NCI-H2029 (cell line): ENCODE measurements at places on chromosomes 3 and 15.
A peak's percentile ranks its signal among the peaks of the same experiment; 100 is the strongest.

GRCh38 chr15:78429477-78429876, 8.5 kb upstream of the IREB2 start:
- DNase-seq, result peak; percentile 78

DNA sequence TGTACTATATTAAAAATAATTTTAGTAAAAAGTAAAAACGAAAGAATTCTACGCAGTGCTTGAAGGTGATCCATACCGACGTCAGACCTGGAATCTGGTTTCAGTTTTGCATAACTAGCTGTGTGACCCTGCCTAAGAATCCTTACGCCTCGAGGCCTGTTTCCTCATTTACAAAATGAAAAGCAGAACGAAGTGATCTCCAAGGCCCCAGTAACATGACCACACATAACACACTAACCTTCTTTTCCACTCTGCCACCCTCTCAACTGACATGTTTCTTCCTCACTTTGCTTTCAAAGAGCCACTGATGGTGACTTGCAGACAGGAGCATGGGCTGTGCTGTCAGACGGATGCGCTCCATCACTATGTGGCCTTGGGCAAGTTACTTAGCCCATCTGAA, 4.8 kb downstream of the MESD start:
- DNase-seq, result no peak

DNA sequence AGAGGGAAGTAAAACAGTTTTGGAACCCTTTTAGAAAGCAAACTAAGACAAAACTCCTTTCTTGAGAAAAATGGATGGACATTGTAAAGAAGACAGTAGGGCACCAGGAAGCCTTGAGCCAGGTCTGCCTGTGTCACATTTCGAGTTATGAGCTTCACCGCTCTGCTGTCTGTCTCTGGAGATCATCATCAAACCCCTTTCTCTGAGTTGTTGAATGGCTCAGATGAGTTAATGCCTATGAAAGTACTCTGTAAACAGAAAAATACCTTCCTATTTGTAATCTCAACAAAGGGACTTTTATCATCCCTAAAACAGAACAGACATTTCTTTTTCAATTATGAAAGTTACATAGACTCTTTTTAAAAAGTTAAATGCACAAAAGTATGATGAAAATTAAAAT, 145.8 kb downstream of the LPP start:
- no peak for DNase-seq

- no peak for DNase-seq
Measured at GRCh38 chr3:42314411-42314810, 48.4 kb upstream of the CCK start.

- peak; percentile 87 for DNase-seq
Measured at GRCh38 chr3:45426161-45426560, 37.8 kb downstream of the LARS2 start.

DNA sequence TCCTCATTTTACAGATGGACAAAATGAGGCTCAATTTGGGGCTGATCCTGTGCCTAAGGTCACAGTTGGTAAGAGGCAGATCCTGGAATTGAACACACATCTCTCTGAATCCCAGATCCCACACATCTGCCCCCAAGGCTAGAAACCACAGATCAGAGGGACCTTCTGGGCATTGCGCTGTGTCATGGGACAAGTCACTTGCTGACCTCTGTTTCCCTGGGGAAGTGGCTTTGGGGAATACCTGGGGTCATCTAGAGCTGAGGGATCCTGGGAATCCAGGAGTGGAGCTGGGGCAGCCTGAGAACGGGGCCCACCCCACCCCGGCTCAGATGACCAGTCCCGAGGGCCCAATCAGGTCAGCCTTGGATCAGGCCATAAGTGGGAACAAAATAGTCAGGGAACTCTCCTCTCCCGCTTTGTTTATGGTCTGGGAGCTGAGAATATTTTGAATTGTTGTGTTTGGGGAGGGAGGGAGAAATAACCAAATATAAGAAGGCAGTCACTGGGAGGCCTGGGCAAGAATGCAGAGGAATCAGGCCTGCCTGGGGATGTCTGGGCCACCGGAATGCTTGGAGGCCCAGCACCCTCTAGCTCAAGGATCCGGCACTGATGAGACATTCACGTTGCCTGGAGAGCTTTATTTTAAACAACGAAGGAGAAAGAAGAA, 8.8 kb upstream of the SLC6A6 start:
- no peak for DNase-seq

GRCh38 chr3:142366434-142366833, 81.4 kb downstream of the XRN1 start:
- no peak for DNase-seq

- no peak for DNase-seq
Measured at GRCh38 chr3:160566499-160566898, 1.1 kb upstream of the KPNA4 start.

DNA sequence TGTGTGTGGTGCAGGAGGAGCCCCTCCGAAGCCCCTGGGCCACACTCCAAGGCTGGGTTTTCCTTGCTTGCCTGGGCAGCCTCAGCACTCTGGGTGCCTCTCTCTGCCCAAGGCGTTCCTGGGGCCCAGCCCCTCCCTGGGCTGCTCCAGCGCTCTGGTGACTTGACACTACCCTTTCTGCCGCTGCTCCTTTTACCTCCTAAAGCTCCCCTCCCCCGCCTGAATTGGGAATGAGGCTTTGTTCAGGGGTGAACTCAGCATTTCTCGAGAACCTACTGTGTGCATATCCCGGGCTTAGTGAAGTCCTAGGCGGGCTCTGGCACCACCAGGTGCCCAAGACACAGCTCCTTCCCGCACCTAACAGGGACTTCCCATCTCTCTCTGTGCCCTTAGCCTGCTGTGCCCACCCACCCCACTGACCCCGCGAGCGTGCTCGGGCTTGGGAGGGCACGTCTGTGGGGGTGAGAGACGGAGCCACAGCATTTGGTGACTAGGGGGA, 1.2 kb upstream of the BAHD1 start:
- DNase-seq, result no peak

GRCh38 chr3:33808559-33808958, 10.1 kb downstream of the PDCD6IP start:
- DNase-seq, result no peak

DNA sequence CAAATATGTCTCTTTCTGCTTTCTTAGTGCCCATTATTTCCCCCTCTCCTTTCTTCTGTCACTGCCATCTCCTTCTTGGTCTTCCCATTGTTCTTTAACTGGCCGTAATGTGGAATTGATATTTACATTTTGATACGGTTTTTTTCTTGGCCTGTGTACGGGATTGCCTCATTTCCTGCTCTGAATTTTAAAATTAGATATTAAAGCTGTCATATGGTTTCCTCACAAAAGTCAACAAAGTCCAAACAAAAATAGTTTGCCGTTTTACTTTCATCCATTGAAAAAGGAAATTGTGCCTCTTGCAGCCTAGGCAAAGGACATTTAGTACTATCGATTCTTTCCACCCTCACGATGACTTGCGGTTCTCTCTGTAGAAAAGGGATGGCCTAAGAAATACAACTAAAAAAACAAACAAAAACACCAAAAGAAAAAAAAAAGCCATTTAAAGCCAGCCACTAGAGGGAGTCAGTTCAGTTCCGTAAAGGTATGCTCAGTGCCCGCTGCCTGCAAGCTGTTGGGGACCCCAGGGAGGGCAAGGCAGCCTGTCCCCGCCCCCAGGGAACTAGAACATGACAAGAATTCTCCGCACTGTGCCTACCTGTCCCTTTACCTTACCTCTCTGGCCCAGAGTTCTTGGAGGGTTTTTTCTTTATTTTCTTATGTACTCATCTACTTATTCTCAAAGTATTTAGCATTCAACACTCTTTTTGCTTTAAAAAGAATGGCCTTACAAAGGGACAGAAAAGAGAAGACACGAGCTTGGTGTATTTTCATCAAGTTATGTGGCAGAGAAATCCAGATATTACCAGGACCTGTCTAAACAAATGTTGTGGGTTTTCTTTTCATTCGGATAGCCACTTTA, 30.0 kb upstream of the NR2E3 start:
- no peak for DNase-seq

DNA sequence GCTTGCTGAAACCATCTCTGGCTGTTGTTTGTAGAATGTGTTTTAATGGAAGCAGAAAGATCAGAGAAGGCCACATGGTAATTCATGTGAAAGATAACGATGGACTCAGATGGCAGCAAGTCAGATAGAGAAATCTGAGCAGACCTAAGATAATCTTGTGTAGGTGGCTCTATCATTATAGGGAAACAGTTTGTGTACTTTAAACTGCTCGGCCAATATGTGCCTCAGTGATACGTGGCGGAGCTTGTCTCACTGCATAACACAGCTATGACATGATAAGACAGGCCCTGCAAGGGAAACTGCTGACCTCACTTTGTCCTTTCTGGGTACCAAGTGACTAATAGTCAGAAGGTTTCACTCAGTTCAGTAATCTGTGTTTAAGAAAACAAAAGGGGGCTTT, 51.0 kb downstream of the MME start:
- no peak for DNase-seq

DNA sequence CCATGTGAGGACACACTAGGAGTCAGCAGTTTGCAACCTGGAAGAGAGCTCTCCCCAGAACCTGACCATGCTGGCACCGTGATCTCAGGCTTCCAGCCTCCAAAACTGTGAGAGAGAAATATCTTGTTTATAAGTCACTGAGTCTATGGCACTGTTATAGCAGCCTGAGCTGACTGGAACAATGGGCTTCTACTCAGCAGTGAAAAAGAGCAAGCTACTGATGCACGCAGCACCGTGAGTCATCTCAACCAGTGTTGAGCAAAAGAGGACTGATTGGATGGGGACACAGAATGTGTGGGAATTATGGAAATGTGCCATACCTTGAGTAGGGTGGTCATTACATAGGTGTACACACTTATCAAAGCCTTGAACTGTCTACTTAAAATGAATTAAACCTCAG, 230.4 kb downstream of the PLCL2 start:
- DNase-seq, result no peak

DNA sequence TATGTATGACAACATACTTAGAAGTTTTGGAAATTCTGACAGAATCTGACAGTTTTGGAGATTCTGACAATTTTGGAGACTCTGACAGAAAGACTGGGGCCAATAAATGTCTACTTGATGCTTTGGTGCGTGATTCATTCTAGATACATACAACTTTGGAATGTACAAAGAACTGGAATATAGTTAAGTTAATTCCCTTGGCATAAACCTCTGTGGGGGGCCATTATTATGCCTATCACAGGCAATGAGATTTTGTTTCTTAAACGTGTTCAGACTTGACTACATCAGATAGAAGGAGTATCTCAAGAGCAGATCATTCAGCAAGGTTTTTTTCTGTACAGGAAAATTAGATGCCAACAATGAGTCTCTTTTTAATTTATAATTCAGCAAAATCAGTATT, 617.6 kb upstream of the ZNF717 start:
- DNase-seq, result no peak

DNA sequence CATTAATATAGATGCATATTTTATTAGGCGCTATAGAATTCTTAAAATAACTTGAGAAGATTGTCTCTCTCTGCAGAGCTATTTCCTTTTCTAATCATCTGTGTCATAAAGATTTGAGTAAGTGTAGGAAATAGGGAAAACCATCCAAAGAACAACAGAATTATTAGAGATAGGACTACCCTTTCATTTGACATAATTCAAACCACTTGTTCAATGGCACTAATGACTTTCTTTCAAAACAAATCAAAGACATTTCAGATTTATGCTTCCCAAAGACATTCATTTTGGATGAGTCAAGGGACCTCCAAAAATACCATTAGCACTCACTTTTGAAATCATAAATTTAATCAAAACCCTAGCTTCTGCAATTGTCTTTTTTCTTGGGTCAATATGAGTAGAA, 29.5 kb downstream of the PRICKLE2 start:
- no peak for DNase-seq

DNA sequence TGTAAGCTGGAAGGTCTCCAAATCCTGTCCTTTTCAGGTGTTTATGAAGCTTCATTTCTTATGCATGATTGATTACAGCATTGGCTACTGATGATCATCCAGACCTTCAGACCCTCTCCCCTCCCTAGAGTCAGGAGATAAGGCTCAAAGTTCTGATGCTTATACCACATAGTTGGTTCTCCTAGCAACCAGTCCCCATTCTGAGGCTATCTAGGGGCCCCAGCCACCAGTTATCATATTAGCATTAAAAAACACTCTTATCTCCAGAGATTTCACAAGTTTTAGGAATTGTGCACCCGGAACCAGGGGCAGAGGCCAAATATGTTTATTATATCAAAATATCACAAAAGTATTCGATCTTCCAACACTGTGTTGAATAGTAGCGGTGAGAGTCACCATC, 953.1 kb downstream of the FHIT start:
- no peak for DNase-seq

DNA sequence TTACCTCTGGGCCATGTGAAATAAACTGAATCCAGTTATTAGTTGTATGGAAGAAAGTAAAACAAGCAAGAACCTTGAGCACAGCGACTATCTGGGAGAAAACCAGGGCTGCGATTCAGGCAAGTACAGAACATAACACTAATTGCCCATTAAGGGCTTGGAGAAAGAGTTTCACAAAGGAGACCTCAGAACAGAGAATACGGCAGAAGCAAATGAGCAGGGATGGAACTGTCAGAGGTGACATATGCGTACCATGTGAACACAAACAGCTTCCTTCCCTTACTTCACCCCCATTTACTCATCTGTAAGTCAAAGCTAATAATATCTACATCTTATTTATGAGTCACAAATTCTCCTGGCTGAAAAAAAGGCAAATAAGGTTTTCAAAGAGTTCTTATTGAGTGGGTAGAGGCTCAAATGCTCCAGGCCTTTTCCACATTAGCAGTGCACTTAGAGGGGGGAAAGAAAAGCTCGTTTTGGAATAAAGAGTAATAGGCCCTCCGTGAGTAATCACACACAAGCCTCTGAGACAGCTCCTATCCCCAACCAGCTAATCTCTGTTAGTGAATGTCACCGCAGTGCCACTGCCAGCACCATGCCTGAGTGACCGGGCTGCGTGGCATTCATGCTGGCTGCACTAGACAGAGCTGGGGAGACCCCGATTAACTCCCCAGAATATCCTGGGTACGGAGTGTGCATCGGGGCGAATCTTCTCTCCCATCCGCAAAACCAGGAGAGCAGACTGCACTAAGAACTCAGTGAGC, 2.6 kb downstream of the PCSK6 start:
- no peak for DNase-seq

GRCh38 chr3:106213954-106214353, 345.1 kb upstream of the CBLB start:
- no peak for DNase-seq

DNA sequence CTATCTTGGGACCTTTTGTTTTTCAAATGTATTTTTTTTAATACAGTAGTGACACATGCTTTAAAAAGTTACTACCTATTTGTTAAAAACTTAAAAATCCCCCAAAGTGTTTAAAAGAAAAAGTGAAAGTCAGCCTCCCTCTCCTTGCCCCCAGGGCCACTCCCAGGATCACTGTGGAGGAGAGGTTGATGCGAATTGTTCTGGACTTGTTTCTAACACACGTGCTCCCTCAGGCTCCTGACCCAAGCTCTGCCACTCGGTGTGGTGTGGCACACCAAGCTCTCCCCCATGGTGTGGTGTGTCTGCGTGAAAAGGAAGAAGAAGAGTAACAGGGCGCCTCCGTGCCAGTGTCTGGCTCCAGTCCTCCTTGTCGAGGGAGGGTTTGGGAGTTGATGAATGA, 93.5 kb downstream of the CHCHD6 start:
- no peak for DNase-seq
